ENCODE measurements at places on chromosomes 2 and 18.

DNA sequence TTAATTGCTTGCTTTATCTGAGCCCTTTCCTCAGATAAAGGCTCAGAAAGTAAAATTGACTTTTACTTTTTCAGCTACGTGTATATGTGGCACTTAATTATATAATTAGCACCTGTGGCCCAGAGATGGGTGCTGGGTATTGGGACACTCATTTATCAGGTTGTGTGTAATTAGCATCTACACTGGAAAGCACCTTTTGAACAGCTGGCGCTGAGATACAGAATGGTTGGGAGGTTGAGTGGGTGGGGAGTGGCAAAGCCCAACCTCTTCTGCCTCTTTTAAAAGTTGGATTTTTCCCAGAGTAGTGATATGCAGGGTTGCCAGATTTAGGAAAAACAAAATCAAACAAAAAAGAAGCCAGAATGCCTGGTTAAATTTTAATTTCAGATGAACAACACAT, 23.9 kb downstream of the SPTBN1 start:
- no peak for DNase-seq
- H3K36me3 ChIP-seq = no peaks in the 10 kb centered on the region
- H3K4me1 ChIP-seq = peaks cover 10% of the 10 kb centered on the region
- no peak overlapping the region for H3K27ac ChIP-seq
- no peak overlapping the region for H3K4me3 ChIP-seq

GRCh38 chr2:232348936-232349335, 29.6 kb upstream of the ALPP start:
- peaks cover 4% of the 10 kb centered on the region for H3K27me3 ChIP-seq
- peak; percentile 63 for DNase-seq
- H3K36me3 ChIP-seq = no peaks in the 10 kb centered on the region
- H3K4me1 ChIP-seq = peaks cover 4% of the 10 kb centered on the region
- H3K4me3 ChIP-seq = no peak overlapping the region

DNA sequence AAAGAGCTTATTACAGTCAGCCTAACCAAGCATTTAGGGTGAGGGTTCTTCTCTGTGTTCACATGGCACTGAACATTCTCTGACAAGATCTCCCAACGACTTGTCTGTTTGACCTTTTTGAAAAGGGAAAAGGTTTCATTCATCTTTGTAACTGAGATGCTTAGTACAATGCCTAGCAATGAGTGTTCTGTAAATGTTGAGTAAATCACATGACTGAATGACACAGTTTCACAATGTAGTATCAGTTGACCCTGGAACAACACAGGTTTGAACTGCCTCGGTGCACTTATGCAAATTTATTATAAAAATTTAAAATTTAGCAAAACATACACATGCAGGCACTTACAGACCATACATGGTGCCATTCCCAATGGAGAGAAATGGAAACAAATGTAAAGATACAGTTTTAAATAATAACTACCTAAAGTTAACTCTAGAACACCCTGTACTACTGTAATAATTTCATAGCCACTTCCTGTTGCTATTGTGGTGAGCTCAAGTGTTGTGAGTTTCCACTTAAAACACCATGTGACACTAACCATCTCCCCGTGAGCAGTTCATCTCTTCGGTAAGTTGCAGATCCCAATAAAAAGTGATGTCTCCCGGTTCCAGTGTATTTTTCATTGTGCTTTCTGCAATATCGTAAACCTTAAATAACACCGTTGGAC, 34.1 kb upstream of the VWC2L start:
- H3K4me1 ChIP-seq = peaks cover 39% of the 10 kb centered on the region
- H3K36me3 ChIP-seq = no peaks in the 10 kb centered on the region
- H3K4me3 ChIP-seq = no peak overlapping the region
- H3K27ac ChIP-seq = no peak overlapping the region

DNA sequence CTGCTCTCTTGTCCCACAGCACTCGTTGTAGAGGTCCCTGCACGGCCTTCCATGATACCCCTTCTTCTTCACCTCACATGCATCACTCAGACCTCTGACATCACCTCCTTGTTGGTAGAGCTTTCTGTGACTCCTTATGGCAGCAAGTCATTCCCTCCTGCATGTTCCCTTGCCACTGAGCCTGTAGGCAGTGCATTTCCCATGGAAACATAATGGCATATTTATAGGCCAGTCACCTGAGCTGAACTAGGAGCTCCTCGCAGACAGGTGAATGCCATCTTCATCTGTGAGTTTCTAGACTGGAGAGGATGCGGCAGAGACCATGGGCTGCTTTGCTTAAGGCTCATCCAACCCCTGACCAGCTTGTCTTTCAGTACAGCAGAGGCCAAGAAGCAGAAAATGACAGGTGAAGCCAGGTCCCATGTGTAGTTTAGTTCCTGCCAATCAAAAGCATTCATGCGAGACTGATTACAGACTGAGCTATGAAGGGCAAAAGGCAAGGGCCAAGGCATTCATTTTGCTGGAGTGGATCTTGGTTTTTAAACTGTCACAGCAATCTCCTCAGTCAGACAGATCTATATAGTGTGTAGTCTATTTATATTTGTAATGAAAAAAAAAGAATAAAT, 59.4 kb upstream of the NEDD4L start:
- H3K36me3 ChIP-seq = no peaks in the 10 kb centered on the region
- H3K4me1 ChIP-seq = no peaks in the 10 kb centered on the region
- no peak overlapping the region for H3K4me3 ChIP-seq
- no peak for DNase-seq
- no peak overlapping the region for H3K27ac ChIP-seq

DNA sequence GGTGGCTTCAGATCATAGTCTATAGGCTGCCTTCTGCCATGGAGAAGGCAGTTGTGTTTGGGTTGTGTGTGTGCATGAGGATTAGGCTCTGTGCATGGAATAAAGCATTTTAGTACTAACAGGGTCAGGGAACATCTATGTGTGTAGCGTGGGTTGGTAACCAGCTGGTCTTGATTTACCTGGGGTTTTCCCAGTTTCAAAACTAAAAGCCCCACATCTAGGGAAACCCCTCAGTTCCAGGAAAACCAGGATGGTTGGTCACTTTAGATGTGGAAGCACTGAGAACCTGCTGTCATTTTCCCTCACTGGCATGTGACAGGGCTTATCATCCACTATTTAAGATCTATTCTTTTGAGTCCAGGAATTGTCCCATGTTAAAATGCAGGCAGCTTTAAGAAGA, 116.3 kb downstream of the POLE4 start:
- no peaks in the 10 kb centered on the region for H3K27me3 ChIP-seq
- no peak overlapping the region for H3K4me3 ChIP-seq

- H3K27ac ChIP-seq = peak overlapping the region; percentile 85
- 0 out of 2 replicates have a peak overlapping the region, but pooled peaks have one; percentile 14 for H3K4me3 ChIP-seq
- DNase-seq = no peak
- H3K4me1 ChIP-seq = peaks cover 32% of the 10 kb centered on the region
Observed at GRCh38 chr2:26067980-26068507, 34.2 kb downstream of the RAB10 start.

GRCh38 chr18:58902961-58903360, 38.3 kb downstream of the ZNF532 start:
- no peak for DNase-seq
- no peak overlapping the region for H3K27ac ChIP-seq
- H3K36me3 ChIP-seq = peaks cover 38% of the 10 kb centered on the region
- no peak overlapping the region for H3K4me3 ChIP-seq

- DNase-seq = peak; percentile 95
- no peak overlapping the region for H3K4me3 ChIP-seq
- H3K27ac ChIP-seq = peak overlapping the region; percentile 13
- no peaks in the 10 kb centered on the region for H3K36me3 ChIP-seq
Observed at GRCh38 chr2:44358503-44358902, 2.8 kb downstream of the PREPL start.

All from PC-3 (cell line).